Ascending aorta (tissue), 2 donors: ENCODE measurements at places on chromosomes 16 and 17. TPM values are rescaled to one million over a fixed set of nuclear protein-coding genes. Genes with fewer than 3 reads are reported as not detected.

AIPL1 gene
- not detected for total RNA-seq

SLC12A3 gene
- not detected for total RNA-seq

GRCh38 chr17:20189979-20190378 is 180.8 kb downstream of the SPECC1 start:
- no peak for DNase-seq
- H3K4me1 ChIP-seq, result peaks cover 25% of the 10 kb centered on the region
- H3K36me3 ChIP-seq, result no peaks in the 10 kb centered on the region
- no peak overlapping the region for H3K4me3 ChIP-seq

RNF157 gene
- 2.4 TPM for total RNA-seq

DNA sequence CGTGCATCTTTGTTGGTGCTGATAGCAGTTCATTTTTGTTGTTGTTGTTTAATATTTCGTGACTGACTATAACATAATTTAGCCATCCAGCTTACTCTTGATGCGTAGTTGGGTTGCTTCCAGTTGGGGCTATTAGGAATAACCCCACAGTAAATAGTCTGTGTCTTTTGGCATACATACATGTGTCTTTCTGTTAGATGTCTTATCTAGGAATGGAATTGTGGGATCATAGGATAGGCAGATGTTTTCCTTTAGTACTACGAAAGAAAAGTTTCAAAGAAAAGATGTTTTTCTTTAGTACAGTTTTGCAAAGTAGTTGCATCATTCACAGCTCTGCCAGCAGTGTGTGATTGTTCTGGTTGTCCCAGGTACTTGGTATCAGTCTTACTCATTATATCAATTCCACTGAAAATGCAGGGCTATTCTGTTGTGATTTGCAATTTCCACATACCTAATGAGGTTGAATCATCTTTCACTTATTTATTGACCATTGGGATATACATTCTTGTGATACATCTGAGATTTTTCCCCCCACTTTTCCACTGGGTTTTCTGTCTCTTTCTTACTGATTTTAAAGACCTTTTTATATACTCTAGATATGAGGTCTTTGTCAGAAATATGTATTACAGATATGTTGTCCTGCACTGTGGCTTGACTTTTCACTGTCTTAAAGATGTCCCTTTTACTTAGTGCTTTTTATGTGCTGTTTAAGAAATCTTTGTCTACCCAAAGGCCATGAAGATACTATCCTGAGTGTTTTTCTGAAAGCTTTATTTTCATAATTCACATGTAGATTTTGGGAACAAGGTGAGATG is 173.3 kb downstream of the MRTFB start:
- no peak for DNase-seq
- no peak overlapping the region for H3K27ac ChIP-seq
- H3K4me3 ChIP-seq, result no peak overlapping the region
- peaks cover 22% of the 10 kb centered on the region for H3K4me1 ChIP-seq

CARD14 gene
- total RNA-seq, result 1.1 TPM

DNA sequence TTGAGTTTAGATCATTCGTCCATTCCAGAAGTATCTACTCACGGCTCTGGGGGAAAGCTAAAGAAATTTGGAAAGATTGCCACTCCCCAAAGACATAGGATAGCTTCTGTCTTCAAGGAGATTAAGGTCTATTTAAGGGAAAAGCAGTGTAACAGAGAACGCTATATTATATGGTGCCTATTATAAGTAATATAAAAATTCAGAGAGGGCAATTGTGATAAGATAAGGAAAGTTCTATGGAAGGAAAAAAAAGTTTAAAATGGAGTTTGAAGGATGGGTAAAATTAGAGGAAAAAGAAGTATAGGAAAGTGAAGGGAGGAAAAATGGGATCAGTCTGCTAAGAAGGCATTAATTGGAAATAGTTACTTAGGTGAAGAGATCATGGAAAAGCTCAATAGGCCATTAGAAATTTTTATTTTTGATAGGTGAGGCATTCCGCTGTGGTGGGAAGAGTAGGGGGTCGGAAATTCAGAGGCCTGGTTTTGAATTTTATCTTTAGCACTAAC is 690 bp upstream of the CDC27 start:
- H3K36me3 ChIP-seq, result no peaks in the 10 kb centered on the region
- DNase-seq, result no peak
- peaks cover 10% of the 10 kb centered on the region for H3K4me1 ChIP-seq
- H3K27ac ChIP-seq, result peak overlapping the region; percentile 95

NPIPB2 gene
- 28.1 TPM for total RNA-seq

- DNase-seq, result no peak
- H3K36me3 ChIP-seq, result no peaks in the 10 kb centered on the region
- peaks cover 11% of the 10 kb centered on the region for H3K27me3 ChIP-seq
- no peak overlapping the region for H3K4me3 ChIP-seq
These were observed 4.7 kb upstream of the SMTNL2 start for GRCh38 chr17:4579678-4580077.

- no peak for DNase-seq
- H3K36me3 ChIP-seq, result no peaks in the 10 kb centered on the region
- peak overlapping the region; percentile 83 for H3K27ac ChIP-seq
- no peaks in the 10 kb centered on the region for H3K27me3 ChIP-seq
These were observed 97.1 kb upstream of the MYOCD start for GRCh38 chr17:12568358-12569251.
